ENCODE measurements at places on chromosomes 1 and 21.

DNA sequence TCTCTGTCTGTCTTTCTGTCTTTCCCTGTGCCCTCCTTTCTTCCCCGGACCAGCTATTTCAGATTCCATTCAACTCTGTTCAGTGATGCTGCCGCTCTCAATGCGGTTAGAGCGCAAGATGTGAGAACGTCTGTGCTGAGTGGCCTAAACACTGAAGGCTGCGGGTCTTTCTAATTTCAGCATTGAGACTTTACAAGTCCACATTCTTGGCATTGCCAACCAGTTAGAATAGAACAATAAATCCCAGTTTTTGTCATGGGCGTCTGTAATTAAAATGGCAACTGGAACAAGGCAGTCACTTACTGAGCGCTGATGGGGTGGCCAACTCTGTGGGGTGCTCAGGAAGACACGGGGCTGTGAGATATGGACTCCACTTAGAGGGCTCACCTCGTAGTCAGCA, 112.8 kb downstream of the DHRS3 start:
- no peak for DNase-seq

DNA sequence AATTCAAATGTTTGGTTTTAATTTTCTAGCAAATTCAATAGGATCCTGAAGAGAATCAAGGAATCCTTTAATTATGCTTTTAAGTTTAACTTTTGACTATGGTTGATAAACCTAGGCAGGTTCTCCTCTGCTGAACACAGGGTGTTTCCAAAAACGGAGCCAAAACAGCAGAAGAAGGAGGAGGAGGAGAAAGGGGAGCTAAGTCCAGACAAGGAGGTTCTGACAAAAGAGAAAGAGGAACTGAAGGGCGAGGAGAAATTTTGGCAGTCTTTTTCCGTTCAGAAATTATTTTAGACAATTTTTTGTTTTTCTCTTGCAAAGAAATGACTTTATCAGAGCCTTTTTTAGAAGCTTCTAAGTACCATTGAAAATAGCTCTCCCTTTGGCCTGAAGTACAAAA, 33.2 kb upstream of the FNBP1L start:
- peak; percentile 9 for DNase-seq

- DNase-seq, result no peak
Measured at GRCh38 chr1:40766017-40766416, 17.6 kb upstream of the KCNQ4 start.

GRCh38 chr1:201096041-201096461, 16.2 kb downstream of the CACNA1S start:
- DNase-seq, result no peak

DNA sequence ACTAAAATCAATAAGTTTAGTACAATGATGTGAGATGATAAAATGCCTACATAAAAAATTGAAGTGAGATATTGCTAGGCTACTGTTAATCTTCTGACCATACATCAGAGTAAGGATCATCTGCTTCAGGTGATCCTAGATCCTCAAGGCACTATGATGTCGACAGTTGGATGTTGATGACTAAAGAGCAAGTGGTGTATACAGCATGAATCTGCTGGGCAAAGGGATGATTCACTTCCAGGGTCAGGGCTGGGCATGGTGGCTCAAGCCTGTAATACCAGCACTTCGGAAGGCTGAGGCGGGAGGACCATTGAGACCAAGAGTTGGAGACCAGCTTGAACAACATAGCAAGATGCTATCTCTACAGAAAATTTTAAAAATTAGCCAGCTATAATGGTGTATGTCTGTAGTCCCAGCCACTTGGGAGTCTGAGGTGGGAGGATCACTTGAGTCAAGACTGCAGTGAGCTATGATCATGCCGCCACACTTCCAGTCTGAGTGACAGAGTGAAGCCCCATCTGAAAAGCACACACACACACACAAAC, 24.6 kb downstream of the NUF2 start:
- DNase-seq, result no peak

DNA sequence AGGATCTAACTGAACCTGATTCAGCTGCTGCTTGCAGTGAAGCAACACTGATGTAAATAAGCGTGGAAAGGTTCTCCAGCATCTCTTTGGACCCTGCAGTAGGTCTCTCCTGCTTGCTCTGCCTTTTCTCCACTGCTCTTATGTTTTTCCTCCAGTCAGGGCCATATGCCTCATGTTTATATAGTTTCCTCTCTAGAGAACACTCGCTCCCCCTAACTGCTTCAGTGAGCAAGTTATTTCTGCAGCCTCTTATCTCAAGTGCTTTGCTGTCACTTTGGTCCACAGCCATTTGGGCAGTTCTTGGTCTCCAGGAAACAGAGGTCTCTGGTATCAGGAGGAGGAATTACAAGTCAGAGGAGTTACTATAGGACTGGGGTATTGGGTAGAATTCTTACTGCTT, 5.3 kb downstream of the PRUNE1 start:
- DNase-seq, result no peak

DNA sequence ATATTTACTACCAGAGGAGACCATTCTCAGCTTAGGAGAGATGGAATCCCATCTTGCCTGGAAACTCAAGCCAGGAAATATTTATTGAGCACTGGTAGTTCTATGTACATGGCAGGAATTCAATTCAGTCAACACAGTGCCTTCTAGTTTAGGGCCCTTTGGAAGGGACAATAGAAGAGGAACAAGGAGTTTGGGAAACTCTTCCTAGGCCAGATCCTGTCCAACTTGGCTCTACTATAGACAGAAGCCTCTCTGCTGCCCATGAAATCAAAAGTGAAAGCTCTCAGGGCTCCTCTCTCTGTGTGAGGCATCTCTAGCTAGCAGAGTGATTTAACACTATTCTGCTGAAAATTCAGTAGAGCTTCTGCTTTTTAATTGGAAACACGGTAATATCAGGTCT, 244.6 kb upstream of the MAP1LC3C start:
- DNase-seq, result no peak

- DNase-seq, result no peak
Measured at GRCh38 chr1:115194506-115194905, 105.2 kb upstream of the TSPAN2 start.

GRCh38 chr1:90562892-90563291, 154.2 kb downstream of the BARHL2 start:
- DNase-seq, result no peak

DNA sequence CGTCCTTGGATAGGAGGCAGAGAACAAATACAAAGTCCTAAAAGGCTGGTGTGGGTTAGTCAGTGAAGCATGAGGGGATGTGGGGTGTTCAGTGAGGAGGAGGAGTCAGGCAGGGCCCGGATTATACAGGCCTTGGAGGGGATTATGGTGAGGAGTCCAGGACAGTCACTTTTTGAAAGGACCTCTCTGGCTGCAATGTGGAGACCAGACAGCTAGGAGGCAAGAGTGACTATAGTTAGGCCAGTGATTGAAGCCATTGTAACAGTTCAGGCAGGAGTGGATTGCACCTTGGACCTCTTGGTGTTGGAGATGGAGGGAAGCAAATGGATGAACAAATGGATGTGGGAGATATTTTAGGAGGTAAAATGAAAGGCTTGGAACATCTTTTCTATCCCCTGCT, 115.8 kb downstream of the C1orf94 start:
- no peak for DNase-seq

GRCh38 chr1:95534985-95535384, 301.0 kb downstream of the RWDD3 start:
- no peak for DNase-seq

GRCh38 chr1:29638281-29638680, 402.0 kb downstream of the PTPRU start:
- no peak for DNase-seq

DNA sequence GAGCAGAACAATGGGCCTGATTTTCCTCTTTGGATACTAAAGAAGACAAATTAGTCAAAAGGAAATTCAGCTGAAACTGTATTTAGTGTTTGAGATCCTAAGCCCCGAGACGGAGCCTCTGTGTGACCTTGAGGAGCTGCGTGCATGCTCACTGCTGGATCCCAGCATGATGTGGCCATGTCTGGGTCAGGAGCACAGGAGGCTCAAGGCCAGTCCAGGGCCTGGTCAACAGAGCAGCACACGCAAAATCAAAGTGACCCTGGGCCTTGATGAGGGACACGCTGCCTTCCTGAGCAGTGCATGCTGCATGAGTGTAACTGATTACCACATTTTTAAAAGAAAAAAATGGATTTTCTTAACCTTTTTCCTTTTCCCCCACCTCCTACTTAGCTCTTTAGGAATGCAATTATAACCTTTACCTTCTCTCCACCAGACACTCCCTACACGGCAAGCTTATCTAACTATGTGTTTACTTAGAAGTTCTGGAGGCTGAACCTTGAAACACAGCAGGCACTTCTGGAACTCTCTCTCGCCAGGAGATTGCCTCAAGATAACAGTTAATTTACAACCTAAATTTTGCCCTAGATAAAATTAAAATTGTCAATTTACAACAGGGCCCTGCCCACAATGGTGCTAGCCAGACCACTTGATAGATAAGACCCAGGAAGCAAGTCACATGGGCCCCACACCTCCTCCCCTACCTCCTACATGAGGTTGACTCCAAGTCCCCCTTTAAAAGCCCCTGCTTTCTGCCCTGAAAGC, 144.6 kb downstream of the LRIG2 start:
- no peak for DNase-seq

DNA sequence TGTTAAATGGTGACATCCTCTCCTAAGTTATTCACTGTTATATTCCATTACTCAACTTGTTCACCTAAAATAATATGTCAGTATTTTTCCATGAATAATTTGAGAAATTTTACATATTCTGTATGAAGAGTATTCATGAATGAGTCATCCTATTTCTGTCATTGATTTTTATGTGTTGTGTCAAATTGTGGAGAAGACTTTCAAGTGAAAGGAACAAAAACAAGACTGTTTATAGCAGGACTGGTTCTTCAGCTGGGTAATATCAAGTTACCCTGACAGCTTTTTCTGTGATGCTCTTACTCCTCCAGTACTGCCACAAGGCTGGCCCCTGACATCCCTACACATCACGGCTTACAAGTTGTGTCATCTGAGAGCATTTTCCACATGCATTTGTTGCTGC, 847.7 kb downstream of the NCAM2 start:
- no peak for DNase-seq

DNA sequence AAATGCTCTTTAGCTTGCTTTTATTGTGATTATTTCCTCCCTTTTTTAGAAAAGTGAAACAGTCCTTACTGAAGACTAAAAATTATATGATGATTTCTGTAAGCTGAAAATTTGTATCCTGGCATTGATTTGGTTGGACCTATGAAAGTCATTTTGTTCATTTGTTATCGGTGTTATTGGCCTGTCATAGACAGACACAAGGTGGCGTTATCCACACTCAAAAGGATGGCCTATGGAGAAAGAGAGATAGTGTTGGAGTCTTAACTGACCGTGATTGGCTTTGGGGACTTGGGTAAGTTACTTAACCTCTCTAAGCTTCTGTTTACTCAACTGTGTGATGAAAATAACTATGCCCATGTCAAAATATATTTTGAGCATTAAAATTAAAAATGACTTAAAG, 203.6 kb upstream of the CHODL start:
- peak; percentile 21 for DNase-seq

Data from AML-193 (cell line).